ENCODE measurements at places on chromosomes 7 and 10.

DNA sequence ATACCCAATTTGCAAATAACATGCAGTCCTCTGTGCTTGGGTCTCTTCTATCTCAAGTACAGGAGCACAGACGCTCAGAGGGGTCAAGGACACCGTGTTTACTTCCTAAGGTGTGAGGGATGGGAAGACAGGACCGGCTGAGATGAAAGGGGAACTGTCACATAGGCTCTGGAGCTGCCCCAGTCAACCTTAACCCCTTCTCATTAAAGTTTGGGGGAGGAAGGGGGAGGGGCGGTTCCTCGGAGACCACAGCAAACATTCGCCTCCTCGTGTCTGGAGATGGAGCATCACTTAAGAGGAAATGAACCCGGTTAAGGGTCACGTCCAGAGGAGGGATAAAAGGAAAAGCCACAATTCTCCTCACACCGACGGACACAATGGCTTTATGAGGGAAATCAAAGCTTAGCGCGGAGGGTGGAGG is 1.1 kb downstream of the SH3PXD2A start:
- no peak for DNase-seq

DNA sequence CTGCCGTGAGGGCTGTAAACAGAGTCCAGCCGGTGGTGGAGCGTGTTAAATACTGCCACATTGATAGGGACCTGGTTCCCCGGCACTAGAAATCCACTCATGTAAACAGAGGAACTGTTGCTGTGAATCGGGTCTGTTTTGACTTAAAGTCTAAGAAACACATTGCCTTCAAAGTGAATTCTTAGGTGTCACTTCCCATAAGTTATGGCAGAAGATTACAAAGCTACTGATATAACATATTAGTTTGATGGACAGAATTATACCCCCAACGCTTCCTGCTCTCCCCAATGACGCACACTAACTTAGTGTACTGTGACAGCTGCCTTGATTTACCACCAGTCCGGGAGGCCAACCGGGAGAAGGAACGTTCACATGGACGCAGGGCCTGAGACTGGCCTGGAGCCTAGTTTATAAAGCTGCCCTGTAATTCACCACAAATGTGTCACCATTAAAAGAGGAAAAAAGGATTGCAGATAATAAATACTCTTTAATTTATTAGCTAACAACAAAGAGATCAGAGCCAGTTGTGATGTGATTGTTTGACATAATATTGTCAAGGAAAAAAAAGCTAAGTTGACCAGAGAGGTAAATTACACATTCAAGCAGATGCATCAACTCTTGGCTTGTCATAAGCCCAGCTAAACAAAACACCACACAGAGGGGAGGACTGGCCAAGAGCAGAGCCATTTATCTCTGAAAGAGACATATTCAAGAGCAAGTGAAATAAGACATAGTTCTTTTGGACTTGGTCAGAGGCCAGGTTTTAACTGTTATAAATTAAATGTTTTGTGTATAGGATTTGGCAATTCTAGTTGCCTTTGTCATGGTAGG is 820.6 kb downstream of the LRMDA start:
- DNase-seq = no peak

DNA sequence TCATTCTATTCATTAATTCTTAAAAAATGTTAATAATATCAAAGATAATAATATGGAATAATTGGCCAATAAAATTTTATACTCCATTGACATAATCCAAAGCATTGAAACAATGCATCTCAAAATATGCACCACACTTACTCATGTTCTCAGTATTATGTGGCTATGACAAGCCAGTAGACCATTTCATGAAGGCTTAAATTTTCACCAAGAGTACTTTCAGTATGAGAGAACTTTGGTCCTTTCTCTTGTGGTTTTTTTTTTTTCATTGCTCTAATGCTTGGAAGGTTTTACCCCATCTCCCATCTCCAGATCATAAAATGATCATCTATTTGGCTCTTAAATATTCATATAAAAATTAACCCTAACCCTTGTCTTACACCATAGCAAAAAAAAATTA is 45.5 kb upstream of the TMEM140 start:
- no peak for DNase-seq

GRCh38 chr7:105014693-105015389 is 836 bp downstream of the KMT2E start:
- peak; percentile 23 for DNase-seq

- no peak for DNase-seq
Observed at GRCh38 chr10:122756656-122757055, 57.0 kb upstream of the C10orf120 start.

DNA sequence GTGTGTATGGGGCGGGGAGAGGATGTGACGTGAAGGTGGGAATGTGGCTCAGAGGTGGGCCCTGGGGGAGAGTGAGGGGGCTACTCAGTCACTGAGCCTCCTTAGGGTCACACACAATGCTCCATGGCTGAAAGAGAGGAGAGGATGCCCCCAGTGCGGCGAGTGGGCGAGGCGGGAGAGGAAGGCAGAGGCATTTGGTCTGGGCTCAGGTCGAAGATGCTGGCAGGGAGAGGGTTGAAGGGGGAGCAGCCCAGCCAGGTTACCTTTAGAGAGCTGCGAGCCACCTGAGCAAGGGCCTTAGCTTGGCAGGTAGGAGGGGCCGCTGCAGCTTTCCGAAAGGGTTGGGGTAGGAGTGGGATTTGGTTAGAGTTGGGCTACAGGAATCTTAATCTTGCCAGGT is 4.7 kb upstream of the LOXL4 start:
- no peak for DNase-seq

- DNase-seq = no peak
Observed at GRCh38 chr7:1700536-1701333, 30.7 kb downstream of the ELFN1 start.

GRCh38 chr10:86782701-86783418 is 26.4 kb downstream of the BMPR1A start:
- DNase-seq = no peak

DNA sequence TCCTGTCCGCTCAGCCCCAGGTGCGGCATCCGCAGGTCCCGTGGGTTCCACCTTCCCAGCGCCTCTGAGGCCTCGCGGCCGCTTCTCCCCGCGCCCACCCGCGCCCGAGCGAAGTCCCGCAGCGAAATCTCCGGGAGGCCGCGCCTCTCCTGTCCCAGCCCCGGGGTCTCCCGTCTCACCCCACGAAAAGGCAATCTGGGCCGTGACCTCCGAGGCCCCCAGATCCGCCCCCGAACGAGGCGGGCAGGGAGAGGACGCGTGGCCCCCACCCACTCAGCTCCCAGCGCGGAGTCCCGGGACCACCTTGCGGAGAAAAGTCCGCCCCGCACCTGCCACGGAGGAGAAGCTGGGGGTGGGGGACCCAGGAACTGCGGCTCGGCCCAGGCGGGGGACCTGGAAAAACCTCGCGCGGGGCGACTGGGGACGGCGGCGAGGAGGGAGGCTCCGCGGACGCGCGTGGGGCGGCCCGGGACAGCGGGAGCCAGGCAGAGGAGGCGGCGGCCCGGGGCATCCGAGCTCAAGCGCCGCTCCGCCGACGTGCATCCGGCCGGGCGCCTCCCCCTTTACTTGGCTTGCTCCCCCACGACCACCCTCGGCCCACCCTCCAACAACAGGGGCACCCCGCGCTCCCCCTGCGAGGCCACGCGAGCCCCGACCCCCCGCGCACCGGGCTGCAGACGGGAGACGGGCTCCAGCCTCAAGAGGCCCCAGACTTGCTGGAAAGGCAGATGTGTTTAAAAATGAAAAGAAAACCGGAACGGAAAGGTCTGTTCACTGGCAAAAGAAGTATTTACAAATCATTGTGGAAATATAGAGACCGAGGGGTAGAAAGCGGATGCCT is 33.0 kb upstream of the RNF32 start:
- DNase-seq = no peak

GRCh38 chr10:78520737-78521430 is 487.2 kb downstream of the RPS24 start:
- no peak for DNase-seq

- no peak for DNase-seq
Observed at GRCh38 chr10:58963723-58964124, 212.7 kb upstream of the PHYHIPL start.

GRCh38 chr7:82810558-82811259 is 352.0 kb downstream of the PCLO start:
- DNase-seq = no peak

GRCh38 chr10:65570143-65571010 is 1355.5 kb upstream of the LRRTM3 start:
- DNase-seq = no peak

GRCh38 chr7:102216573-102217314 is 69.9 kb upstream of the SH2B2 start:
- no peak for DNase-seq

DNA sequence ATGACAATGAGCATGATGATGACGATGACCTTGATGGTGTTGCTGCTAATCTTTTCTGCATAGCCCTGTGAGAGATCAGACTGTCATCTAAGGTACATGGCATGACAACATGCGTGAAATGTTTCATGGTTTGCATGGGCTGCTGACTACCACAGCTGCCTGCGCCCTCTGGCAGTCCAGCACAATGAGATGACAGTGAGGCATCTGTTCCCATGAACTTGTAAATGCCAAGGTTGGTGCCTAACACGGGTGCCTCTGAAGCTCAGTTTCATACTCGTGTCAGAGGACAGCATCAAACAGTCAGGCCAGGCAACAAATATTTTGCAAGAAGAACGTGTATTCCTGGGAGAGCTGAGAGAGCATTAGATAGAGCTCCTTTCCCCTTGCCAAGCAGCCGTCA is 122.0 kb upstream of the PRKCQ start:
- DNase-seq = no peak

DNA sequence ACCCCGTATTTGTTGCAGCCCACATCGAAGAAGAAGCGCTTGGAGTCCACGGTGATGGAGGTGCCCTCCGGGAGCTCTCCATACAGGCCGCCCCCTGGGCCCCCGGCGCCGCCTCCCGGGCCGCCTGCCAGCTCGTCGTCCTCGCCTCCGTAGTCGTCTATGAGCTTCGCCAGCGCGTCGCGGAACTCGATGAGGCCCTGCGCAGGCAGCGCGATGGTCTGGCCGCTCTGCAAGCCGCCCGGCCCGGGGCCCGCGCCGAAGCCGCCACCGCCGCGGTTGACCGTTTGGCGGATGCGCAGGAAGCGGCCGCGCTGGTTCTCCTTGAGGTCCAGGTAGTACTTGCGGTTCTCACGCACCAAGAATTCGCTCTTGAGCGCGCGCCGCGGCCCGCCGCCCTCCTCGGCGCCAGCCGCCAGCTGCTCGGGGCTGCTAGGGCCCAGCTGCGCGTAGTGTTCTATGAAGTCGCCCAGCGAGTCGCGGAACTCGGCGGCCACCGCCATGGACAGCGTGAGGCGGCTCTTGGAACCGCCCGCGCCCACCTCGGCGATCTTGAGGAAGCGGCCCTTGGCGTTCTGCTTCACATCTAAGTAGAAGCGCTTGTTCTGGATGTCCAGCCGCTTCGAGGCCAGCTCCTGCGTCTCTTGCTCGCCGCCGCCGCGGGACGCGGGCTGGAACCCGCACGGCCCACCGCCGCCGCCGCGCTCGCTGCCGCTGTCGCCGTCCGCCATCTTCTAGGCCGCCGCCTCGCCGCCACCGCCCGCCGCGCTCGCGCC is 523 bp downstream of the PURB start:
- DNase-seq = peak; percentile 22

DNA sequence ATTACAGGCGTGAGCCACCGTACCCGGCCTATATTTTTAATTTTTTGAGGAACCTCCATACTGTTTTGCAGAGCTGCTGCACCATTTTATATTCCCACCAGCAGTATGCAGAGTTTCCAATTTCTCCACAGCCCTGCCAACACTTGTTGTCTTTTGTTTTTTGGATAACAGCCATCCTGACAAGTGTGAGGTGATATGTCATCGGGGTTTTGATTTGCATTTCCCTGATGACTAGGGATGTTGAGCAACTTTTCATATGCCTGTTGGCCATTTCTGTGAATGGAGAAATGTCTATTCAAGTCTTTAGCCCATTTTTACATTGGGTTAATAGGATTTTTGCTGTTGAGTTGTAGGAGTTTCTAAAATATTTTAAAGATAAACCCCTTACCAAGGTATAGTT is 22.2 kb downstream of the ENTPD7 start:
- no peak for DNase-seq

DNA sequence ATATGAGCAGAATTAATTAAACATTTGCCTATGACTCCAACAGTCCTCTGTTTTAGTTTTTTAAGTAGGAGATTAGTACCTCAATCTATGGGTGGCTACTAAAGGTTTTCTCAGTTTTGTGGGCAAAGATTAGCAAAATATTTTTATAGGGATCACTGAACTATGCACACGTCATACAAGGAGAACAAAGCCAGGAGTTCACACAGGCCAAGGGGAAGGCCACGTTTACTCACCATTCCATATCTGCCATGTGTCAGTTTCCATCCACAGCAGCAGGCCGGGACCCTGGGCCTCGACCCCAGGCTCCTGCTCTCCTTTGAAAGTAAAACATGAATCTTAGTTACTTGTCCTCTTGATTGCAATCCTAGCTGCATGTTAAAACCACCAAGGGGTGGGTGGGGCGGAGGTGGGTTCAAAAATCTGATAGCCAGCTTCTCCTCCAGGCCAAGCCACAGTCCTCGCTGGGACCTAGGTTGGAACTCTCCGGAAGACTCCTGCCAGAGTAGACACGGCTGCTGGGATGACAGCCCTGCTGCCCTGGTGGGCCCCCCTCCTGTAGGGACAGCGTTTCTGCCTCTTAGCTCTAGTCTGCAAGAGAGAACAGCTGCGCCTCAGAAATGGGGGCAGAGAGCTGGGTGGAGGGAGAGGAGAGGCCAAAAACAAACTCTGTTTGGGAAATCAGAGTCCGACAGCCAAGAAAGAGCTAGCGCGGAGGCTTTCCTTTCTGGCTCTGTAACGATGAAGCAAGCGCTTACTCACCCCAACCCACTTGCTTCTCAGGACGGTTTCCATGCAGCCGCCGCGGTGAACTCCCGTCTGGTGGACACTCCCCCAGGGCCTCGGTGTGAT is 35.6 kb downstream of the PITRM1 start:
- DNase-seq = no peak

GRCh38 chr10:110444004-110444337 is 53.7 kb upstream of the DUSP5 start:
- DNase-seq = no peak

GRCh38 chr7:72445075-72445474 is 32.9 kb upstream of the CALN1 start:
- no peak for DNase-seq

DNA sequence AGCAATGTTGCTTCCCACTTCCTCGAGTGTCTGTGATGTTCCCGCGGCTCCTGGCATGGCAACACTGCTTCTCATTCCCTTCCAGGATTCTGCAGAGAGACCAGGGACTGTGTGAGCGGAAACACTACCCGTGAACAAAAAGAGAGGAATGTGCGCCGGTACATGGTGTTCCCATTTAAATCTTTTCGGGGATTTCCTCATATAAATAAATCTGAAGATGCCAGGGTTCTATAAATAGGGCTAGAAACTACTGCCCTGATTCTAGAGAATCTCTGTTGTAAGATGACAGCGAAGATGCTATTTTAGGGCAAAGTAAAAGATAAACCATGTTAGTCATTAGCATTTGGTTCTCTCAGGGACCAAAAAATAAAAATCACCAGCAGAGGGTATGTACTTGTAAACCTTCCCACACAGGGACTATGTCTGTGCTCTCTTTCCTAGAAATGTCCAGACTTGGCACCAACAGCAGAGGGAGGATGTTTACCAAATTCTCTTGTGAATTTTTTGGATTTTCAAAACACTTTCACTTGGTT is 92.2 kb upstream of the DDC start:
- DNase-seq = no peak
